Uterine smooth muscle cell (primary cell): ENCODE measurements at places on chromosomes 1 and 21. TPM values are rescaled to one million over a fixed set of nuclear protein-coding genes. Genes with fewer than 3 reads are reported as not detected.

EVI5 gene
- 33.4 and 40.5 TPM in 2 replicates for total RNA-seq

PDZK1IP1 gene
- not detected in 2 replicates for total RNA-seq

CACHD1 gene
- 2.8 and 5.0 TPM in 2 replicates for total RNA-seq

MPL gene
- not detected in 2 replicates for total RNA-seq

ALX3 gene
- not detected in 2 replicates for total RNA-seq

RPL5 gene
- total RNA-seq: 1,190 and 1,272 TPM in 2 replicates

SPRR2B gene
- total RNA-seq: not detected in 2 replicates

KCNJ9 gene
- total RNA-seq: not detected in 2 replicates

DAB1 gene
- under 0.01 and 0.12 TPM in 2 replicates for total RNA-seq

DUSP10 gene
- 32.9 and 45.2 TPM in 2 replicates for total RNA-seq

GJA4 gene
- total RNA-seq: not detected in 2 replicates

CYP2J2 gene
- 0.12 and 0.33 TPM in 2 replicates for total RNA-seq
